Stimulated activated CD4-positive, alpha-beta T cell treated with anti-CD3 and anti-CD28 coated beads, TNF-alpha, amount 100 ng/mL, for 1 hour (primary cell): ENCODE measurements at places on chromosomes 6 and 20.
A peak's percentile ranks its signal among the peaks of the same experiment; 100 is the strongest.

DNA sequence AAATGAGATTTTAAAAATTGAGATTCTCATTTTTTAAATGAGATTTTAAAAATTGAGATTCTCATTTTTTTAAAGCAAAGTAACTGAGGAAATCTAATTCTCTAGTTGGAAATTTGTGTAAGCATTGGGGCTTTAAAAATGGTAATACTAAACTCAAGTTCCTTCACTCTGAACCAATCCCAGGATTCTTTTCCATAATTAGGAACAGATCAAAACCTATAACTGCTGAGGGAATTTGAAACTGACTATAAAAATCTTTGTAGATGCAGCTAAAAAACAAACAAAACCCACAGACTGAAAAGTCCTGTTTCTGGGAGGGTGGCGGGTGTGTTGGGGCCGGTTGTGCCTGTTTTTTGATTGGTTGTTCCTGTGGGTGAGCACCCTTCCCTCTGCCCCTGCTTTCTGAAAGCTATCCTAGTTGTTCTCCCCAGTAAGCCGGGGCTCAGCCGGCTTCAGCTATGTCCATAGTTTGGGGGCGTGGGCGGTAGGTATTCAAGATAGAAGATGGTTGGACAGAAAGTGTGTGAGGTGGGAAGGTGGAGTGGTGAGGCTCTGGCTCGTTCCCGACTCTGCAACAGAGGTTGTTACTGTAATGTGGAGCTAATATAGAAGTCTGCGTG, 49.3 kb downstream of the GFRA4 start:
- no peak for DNase-seq

DNA sequence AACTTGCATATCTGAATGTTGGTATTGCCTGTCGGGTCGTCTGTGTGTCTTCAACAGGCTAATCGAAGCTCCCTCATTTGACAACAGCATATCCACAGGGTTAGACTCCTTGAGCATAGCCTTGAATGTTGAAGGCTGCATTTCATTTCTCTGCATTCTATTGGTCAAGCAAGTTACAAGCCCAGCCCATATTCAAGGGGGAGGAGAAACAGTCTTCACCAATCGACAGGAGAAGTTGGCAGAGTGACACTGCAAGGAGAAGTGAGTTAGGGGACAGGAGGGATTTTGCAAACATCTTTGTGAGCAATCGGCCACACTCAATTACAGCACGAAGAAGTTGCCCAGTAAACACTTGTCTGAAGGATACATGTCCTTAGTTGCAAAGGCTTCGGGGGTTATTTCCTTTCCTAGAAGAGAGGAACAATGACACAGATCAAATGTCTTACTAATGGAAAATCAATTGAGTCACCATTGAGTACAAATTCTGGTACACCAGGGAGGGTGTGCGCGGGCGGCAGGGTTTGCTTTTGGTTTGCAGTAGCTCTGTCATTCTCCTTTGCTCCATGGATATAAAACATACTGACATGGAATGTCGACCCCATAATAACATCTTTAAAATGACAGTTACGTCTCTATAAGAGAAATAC, 60.6 kb upstream of the NT5E start:
- DNase-seq, result no peak

DNA sequence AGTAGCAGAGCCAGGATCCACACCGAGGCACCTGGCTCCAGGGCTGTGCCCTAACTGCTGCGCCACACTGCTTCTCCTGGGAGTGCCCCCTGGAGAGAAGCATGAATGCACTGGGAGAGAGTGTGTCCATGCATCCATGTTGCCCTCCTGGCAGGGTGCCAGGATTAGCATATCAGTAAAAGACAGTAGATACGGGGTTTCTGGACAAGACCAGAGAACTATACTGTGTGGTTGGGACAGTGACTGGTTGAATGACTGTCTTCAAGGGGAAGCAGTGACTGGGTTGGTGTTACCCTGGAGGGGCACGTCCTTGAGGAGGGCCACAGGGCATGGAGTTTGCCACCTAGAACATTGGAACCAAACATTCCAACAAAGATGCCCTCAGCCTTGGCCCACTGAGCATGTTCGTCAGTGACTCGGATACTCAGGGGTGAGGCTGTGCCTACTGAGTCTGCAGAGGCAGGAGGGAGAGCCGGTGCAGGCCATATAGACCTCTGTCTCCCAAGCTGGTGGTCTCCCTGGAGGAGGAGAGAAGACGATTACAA, 288.8 kb downstream of the CDC5L start:
- no peak for DNase-seq

- DNase-seq, result no peak
Observed at GRCh38 chr6:158053377-158054313, 72.0 kb downstream of the SYNJ2 start.

DNA sequence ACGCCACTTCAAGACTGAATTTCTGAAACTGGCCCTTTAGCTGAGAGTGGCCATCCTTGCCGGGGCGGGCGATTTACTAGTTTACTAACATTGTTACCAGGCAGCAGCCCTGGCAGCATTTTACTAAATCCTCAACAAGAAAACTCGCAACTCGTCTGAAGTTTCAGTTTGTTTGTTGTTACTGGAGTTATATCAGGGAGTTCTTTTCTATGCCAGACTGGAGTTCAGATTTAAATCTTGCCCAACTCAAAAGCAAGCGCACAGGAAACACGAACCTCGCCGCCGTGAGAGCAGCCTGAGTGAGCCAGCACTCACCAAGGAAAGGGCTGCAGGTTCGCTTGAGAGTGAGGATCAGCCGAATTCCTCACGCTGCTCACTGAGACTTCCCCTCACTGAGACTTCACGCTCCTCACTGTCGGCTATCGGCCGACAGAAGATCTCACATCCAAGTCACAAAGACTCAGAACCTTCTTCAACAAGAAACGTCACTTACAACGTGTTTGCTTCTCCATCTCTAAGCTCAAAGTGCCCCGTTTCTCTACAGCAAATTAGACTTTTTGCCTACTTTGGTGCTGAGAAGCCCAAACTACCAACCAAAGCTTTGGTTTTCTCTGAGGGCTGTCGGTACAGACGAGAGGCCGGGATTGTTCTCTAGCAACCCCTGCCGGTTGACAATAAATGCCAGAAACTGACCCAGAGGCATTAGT, 78.9 kb downstream of the OLIG3 start:
- peak; percentile 16 for DNase-seq

GRCh38 chr6:106684011-106684410, 54.6 kb downstream of the QRSL1 start:
- no peak for DNase-seq

DNA sequence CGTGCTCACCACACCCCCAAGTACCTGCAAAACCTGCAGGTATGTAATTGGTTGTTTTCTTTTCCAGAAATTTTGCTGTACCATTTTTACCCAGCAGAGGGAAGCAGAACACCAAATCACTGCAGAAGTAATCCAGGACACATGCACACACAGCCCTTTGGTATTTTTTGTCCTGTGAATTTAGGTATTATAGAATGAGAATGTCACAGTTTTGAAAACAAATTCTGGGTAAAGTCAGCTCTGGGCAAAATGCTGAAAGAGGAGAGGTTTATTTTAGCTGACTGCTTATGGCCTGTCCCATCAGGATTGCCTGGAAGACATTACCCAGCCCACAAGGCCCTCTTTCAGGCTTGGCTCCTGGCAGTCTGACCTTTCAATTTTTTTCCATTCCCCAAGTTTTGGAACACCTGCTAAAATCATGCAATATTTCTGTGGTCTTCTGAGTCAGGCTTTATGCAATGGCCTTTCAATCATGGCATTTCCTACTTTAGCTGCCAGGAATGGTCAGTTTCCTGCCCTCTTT, 3.5 kb upstream of the EFHC1 start:
- no peak for DNase-seq

- DNase-seq, result no peak
Observed at GRCh38 chr6:26441977-26442376, 1.7 kb downstream of the BTN3A3 start.

- no peak for DNase-seq
Observed at GRCh38 chr20:32158351-32158750, 48.8 kb downstream of the TM9SF4 start.

- DNase-seq, result no peak
Observed at GRCh38 chr20:54619181-54619580, 143.8 kb downstream of the DOK5 start.

- DNase-seq, result no peak
Observed at GRCh38 chr6:97094376-97094775, 169.8 kb downstream of the KLHL32 start.

GRCh38 chr6:79152269-79152737, 74.2 kb upstream of the PHIP start:
- DNase-seq, result no peak

GRCh38 chr6:157823001-157823527, at the start of gene SNX9:
Gene SNX9 (plus strand): TSS chr6:157823246. CDS start chr6:157823435, 189 bp downstream.
- DNase-seq, result peak; percentile 30

DNA sequence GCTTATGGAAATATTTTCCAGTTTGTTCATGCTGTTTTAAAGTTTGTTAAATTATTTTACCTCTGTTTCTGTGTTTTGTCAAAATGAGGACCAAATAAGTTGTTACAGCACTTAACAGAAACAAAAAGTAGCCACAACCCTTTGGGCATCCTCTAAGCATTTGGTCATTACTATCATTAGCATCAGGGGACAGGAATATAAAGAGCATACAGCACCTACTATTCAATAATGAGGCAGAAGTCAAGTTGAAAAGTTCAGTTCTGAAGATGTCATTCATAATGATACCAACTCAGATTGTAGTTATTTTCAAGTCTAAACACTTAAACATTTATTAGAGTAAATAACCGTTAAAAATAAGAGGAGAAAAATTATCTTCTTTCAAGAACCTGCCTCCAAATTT, 862.3 kb upstream of the FLRT3 start:
- DNase-seq, result no peak

GRCh38 chr20:57977569-57977968, 250.9 kb downstream of the ANKRD60 start:
- no peak for DNase-seq

- DNase-seq, result no peak
Observed at GRCh38 chr20:47118206-47118605, 223.6 kb downstream of the EYA2 start.

DNA sequence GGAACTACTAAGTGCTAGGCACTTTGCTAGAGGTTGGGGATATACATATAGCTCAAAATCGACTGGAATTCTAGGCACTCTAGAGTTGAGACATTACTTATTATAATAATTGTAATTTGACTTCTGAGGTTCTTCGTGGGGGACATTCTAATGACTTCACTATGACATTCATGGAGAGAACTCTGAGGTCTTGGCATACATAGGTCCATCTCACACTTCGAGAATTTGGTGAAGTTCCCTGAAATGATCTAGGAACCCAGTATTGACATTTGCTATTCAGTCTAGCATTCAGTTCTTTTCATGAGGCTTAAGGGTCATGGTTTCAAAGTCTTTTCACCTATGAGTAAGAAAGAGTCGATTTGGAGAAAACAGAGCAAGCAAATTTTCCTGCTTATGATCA, 446.6 kb upstream of the JAG1 start:
- DNase-seq, result no peak

GRCh38 chr6:163309491-163310026, 105.0 kb upstream of the QKI start:
- DNase-seq, result no peak

- DNase-seq, result no peak
Observed at GRCh38 chr20:57165427-57166004, 100.9 kb downstream of the BMP7 start.

- no peak for DNase-seq
Observed at GRCh38 chr6:21478883-21479539, 114.5 kb upstream of the SOX4 start.

- no peak for DNase-seq
Observed at GRCh38 chr20:57851796-57852195, 142.0 kb upstream of the PMEPA1 start.

GRCh38 chr20:48617481-48617880, 210.3 kb downstream of the PREX1 start:
- no peak for DNase-seq

GRCh38 chr20:38184101-38184500, 19.0 kb upstream of the TGM2 start:
- DNase-seq, result no peak

GRCh38 chr6:17593246-17593645, 6.9 kb upstream of the FAM8A1 start:
- no peak for DNase-seq

DNA sequence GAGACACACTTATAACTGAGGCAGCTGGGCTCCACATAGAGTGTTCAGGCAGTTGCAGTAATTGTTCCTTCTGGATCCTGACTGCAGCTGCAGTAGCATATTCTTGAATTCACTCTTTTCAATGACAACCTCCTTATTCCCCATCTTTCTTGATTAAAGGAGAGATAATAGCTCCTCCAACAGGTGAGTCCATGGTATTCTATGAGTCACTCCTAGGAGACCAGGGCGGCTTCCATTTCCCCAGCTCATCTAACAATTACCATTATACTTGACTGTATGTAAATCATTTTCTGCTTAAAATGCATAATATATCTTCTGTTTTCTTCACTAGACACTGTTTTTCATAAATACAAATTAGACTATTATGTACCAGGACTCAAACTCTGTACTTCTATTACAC, 62.4 kb downstream of the TENT5A start:
- no peak for DNase-seq

GRCh38 chr6:166465003-166465399, 82.3 kb upstream of the MPC1 start:
- no peak for DNase-seq

GRCh38 chr6:161242779-161243693, 30.8 kb downstream of the AGPAT4 start:
- DNase-seq, result no peak

GRCh38 chr6:159107451-159108260, 61.5 kb upstream of the FNDC1 start:
- DNase-seq, result no peak

- DNase-seq, result no peak
Observed at GRCh38 chr6:99761711-99762110, 155.1 kb downstream of the PRDM13 start.

DNA sequence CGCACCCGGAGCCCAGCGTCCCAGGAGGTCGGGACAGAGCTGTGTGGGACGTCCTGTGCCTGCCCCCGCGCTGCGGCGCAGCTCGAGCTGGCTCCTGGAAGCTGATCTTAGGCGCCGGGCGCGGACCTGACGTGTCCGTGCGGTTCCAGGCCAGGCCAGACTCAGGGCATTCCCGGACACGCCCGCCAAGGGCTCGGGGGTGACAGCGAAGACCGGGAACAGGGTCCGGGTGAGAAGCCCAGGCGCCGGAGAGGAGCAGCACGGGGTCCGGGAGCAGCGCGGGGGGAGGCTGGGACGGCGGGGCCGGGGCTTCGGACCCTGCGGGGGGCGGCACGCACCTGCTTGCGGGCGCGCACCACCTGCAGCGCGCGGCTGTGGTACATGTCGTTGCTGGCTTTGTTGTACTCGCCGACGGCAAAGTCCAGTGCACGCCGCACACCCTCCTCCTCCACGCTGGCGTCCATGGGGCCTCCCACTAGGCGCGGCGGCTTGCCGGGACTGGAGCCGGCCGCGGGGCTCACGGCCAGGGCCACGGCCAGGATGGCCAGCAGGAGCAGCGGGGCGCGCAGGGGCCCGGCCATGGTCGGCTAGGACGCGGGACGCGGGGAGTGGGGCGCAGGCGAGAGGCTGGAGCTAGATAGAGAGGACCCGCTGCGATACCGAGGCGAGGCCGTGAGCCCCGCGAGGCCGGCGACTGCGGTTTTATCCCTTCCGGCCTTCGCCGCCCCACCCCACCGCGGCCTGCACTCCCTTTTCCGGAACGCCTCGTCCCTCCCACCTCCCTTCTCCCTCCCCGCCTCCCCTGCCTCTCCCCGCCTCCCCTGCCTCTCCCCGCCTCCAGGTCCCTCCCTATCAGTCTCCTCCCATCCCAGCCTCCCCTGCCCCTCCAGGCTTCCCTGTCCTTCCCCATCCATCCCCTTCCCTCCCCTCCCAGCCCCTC, at the start of gene CST3:
Gene CST3 (minus strand): TSS at position 674 of the 940 bp plus-strand sequence. CDS start 93 bp downstream, at position 581.
- no peak for DNase-seq

GRCh38 chr6:169955731-169956437, 204.5 kb downstream of the ERMARD start:
- DNase-seq, result no peak
